ENCODE measurements at places on chromosomes 11 and 22. TPM values are rescaled to one million over a fixed set of nuclear protein-coding genes. Genes with fewer than 3 reads are reported as not detected.
A peak's percentile ranks its signal among the peaks of the same experiment; 100 is the strongest.

Gene TRIM49
- polyA plus RNA-seq: not detected

Gene SLC37A2
- 91.1 TPM for polyA plus RNA-seq

Gene SLC1A2
- polyA plus RNA-seq: 0.49 TPM

Gene C11orf97
- not detected for polyA plus RNA-seq

Gene HEPHL1
- 0.54 TPM for polyA plus RNA-seq

Gene UCP3
- 2.3 TPM for polyA plus RNA-seq

Gene OVOL1
- polyA plus RNA-seq: 32.6 TPM

Gene LDHAL6A
- 0.33 TPM for polyA plus RNA-seq

- H3K27me3 ChIP-seq: no peaks in the 10 kb centered on the region
- no peak overlapping the region for H3K4me3 ChIP-seq
- DNase-seq: no peak
Observed at GRCh38 chr11:58711832-58712231, 19.9 kb downstream of the GLYAT start.

DNA sequence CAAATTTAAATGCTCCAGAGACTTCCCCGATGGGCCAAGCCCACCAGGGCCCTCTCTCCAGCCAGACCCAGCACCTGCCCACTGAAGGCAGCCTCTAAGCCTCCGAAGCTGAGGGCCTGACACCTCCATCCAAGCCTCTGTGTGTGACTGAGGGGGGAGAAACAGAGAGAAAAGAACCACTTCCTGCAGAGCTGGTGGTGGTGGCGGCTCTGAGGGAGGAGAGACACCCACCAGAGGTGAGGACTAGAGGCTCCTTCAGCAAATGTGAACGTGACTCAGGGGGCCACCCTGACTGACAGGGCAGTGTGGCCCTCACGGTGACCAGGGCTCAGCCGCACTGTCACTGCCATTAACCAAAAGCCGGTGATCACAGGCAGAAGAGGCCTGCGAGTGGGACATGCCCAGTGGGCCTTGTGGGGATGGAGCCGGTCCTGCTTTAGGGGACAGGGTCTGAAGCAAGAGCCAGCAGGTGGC is 31.0 kb upstream of the CD5 start:
- peak overlapping the region; percentile 0 for H3K27ac ChIP-seq
- no peaks in the 10 kb centered on the region for H3K27me3 ChIP-seq
- DNase-seq: no peak
- peaks cover 16% of the 10 kb centered on the region for H3K4me1 ChIP-seq
- H3K36me3 ChIP-seq: no peaks in the 10 kb centered on the region
- no peak overlapping the region for H3K4me3 ChIP-seq

GRCh38 chr11:1859004-1859403 is 6.1 kb downstream of the LSP1 start:
- H3K4me3 ChIP-seq: no peak overlapping the region
- H3K27ac ChIP-seq: no peak overlapping the region
- H3K36me3 ChIP-seq: no peaks in the 10 kb centered on the region
- H3K4me1 ChIP-seq: peaks cover 6% of the 10 kb centered on the region

DNA sequence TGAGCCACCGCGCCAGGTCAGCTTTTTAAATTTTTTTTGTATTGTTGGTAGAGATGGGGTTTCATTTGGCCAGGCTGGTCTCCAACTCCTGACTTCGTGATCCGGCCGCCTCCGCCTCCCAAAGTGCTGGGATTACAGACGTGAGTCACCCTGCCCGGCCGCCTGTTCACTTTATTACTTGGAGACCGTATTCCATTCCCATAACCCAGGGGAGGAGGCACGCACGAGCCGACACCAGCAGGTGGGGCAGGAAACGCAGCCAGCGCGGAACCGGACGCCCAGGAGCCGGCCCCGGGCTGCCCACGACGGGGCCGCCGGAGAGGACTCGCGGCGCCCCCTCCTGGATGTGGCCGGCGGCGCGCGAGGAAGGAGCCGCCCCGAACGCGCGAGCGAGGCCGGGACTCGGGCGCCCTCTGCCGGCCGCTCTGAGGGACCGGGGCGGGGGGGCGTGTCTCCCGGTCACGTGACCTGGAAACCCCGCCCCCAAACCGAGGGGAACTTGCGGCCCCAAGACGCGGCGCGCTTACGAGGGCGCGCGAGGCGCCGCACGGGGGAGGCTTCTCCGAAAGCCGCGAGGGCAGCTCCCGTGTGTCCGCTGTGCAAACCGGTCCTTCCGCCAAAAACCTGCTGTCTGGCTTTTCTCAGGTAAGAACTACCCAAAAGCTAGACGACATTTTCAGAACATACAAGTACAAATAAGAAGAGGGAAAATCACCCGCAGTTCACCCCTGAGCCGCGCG is 11.6 kb upstream of the RNH1 start:
- H3K36me3 ChIP-seq: peaks cover under 1% of the 10 kb centered on the region
- peak overlapping the region; percentile 27 for H3K4me3 ChIP-seq
- H3K27ac ChIP-seq: peak overlapping the region; percentile 60
- no peaks in the 10 kb centered on the region for H3K27me3 ChIP-seq
- H3K4me1 ChIP-seq: peaks cover 6% of the 10 kb centered on the region

DNA sequence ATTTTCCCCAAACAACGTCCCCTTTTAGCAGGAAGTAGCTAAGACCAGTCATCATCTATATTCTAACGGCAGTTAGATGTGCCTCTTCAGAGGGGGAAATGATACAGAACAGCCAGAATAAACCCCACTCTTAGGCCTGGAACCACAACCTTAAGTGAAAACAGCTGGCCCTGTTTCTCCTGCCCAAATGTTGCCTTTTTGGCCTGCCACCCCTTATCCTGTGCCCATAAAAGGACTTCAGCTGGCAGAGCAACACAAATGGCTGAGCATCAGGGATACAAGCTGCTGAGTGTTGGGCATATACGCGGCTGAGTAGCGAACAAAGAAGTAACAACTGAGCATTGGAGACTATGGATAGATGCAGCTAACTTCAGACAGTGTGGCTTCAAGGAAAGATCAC is 1491.4 kb downstream of the LRRC4C start:
- no peak overlapping the region for H3K27ac ChIP-seq
- H3K27me3 ChIP-seq: no peaks in the 10 kb centered on the region
- H3K4me1 ChIP-seq: no peaks in the 10 kb centered on the region
- no peaks in the 10 kb centered on the region for H3K36me3 ChIP-seq

DNA sequence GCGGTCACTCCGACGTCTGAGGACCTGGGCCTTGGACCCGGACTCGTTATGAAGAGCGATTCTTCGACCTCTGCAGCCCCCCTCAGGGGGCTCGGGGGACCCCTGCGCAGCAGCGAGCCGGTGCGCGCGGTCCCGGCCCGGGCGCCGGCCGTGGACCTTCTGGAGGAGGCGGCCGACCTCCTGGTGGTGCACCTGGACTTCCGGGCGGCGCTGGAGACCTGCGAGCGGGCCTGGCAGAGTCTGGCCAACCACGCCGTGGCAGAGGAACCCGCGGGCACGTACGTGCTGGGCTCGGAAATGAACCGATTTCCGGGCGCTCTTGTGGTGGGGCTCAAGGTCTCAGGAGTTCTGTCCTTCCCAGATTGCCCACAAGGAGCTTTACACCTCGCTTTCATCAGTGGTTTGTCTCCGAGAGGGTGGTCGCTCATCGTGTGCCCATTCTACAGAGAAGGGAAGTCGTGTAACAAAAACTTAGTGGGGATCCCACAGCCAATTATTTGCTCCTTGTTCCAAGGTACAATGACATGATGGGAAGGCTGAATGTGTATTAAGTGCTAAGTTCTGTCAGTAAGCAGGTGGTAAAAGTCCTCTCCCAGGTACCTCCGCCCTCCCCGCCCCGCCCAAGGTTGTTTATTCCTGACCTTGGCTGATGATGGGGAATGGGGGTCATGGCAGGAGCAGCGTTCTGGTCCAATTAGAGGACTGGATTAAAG is 695 bp downstream of the PEX26 start:
- peaks cover 31% of the 10 kb centered on the region for H3K36me3 ChIP-seq
- peak overlapping the region; percentile 65 for H3K4me3 ChIP-seq
- peak; percentile 32 for DNase-seq
- peak overlapping the region; percentile 57 for H3K27ac ChIP-seq
- peaks cover 15% of the 10 kb centered on the region for H3K4me1 ChIP-seq

- no peak overlapping the region for H3K27ac ChIP-seq
- no peaks in the 10 kb centered on the region for H3K36me3 ChIP-seq
- DNase-seq: no peak
- no peak overlapping the region for H3K4me3 ChIP-seq
- no peaks in the 10 kb centered on the region for H3K4me1 ChIP-seq
Observed at GRCh38 chr11:37264783-37265182, 666.7 kb upstream of the RAG2 start.

DNA sequence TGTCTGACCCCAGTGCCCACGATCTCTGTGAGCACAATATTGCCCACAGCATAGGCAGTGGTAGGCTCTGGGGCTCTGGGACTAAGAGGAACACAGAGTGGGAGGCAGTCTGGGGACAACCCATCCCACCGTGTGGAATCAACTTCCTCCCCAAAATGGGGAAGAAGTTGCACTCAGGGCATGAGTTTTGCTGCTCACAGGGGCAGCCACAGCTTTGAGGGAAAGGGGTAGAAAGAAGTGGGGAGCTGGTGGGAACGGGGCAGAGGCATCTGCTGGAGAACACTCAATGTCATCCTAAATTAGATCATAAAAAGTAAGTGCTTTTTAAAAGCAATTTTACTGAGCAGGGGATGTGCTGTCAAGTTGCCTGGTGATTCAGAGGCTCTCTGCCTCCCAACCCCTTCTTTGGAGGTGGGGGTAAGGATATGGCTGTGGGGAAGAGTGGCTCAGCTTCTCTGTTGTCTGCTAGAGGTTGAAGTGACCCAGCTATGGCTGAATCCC is 233.8 kb upstream of the NCAM1 start:
- H3K27ac ChIP-seq: no peak overlapping the region
- H3K27me3 ChIP-seq: peaks cover 4% of the 10 kb centered on the region
- no peak for DNase-seq
- no peaks in the 10 kb centered on the region for H3K36me3 ChIP-seq

DNA sequence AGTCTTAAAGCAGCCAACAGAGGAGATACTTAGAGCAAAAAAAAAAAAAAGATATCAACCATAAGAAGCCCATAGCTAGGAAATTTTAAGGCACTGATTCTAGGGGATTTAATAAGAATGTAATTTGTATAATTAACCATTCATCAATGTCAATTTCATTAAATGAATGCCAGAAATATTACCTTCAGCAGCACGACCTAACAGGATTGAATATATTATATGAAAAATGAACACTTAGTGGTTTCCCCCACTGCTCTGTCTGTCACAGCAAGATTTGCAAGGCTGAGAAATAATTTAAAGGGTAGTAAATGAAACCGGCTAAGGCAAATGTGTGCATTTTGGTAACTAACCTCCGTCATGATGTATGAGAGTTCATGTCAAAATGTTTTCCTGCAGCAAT is 319.9 kb downstream of the KIRREL3 start:
- H3K36me3 ChIP-seq: no peaks in the 10 kb centered on the region
- H3K4me3 ChIP-seq: no peak overlapping the region
- H3K4me1 ChIP-seq: no peaks in the 10 kb centered on the region
- DNase-seq: no peak
- H3K27me3 ChIP-seq: no peaks in the 10 kb centered on the region
- no peak overlapping the region for H3K27ac ChIP-seq

DNA sequence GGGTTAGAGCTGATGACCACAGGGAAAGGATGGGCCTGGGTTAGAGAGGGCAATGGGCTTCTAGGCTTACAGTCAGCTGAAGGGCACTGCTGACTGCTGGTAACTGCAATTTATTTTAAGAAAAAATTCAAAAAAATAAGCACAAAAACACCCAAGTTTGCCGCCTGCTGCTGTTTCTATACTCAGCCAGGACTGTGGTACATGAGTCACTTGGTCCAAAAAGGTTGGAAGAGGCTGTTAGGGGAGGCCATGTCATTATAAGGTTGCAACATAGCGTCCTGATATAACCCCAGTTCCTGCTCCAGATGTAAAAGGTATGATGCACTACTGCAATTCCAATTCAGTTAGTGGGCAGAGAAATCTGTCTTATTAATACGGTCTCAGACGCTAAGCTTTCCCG is 98.9 kb downstream of the ETS1 start:
- H3K36me3 ChIP-seq: peaks cover 50% of the 10 kb centered on the region
- no peaks in the 10 kb centered on the region for H3K27me3 ChIP-seq
- no peaks in the 10 kb centered on the region for H3K4me1 ChIP-seq
- DNase-seq: no peak

GRCh38 chr22:17217179-17217578 is 2.1 kb downstream of the ADA2 start:
- H3K27ac ChIP-seq: no peak overlapping the region
- no peak for DNase-seq
- H3K27me3 ChIP-seq: no peaks in the 10 kb centered on the region
- no peak overlapping the region for H3K4me3 ChIP-seq

- H3K27me3 ChIP-seq: no peaks in the 10 kb centered on the region
- H3K4me3 ChIP-seq: no peak overlapping the region
- no peaks in the 10 kb centered on the region for H3K4me1 ChIP-seq
Observed at GRCh38 chr22:46469711-46470110, 67.7 kb downstream of the CELSR1 start.

- H3K4me1 ChIP-seq: peaks cover 18% of the 10 kb centered on the region
- DNase-seq: peak; percentile 64
- H3K36me3 ChIP-seq: no peaks in the 10 kb centered on the region
- H3K27ac ChIP-seq: peak overlapping the region; percentile 49
Observed at GRCh38 chr11:124724979-124725718, 14.6 kb upstream of the NRGN start.

DNA sequence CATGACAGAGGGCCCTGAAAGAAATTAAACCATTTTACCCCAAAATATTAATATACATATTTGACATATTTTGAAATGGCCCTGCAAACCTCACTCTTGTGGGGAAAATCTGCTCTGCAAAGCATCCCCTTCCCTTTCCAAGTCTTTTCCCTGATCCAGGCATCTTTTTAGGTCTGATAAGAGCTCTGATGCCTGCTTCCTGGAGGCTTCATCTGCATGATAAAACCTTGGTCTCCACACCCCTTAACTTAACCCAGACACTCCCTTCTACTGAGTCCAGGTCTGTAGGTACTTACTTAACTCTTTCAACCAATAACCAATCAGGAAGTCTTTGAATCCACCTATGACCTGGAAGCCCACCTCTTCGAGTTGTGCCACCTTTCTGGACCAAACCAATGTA is 1.8 kb upstream of the LGALS12 start:
- H3K36me3 ChIP-seq: no peaks in the 10 kb centered on the region
- DNase-seq: no peak
- H3K27ac ChIP-seq: no peak overlapping the region
- no peaks in the 10 kb centered on the region for H3K4me1 ChIP-seq
- H3K4me3 ChIP-seq: no peak overlapping the region

GRCh38 chr22:25028841-25029141 is 76.3 kb downstream of the KIAA1671 start:
- peaks cover 20% of the 10 kb centered on the region for H3K36me3 ChIP-seq
- no peak overlapping the region for H3K4me3 ChIP-seq
- no peak overlapping the region for H3K27ac ChIP-seq

- no peaks in the 10 kb centered on the region for H3K27me3 ChIP-seq
- no peak overlapping the region for H3K27ac ChIP-seq
- DNase-seq: peak; percentile 33
- no peaks in the 10 kb centered on the region for H3K36me3 ChIP-seq
- peaks cover 55% of the 10 kb centered on the region for H3K4me1 ChIP-seq
Observed at GRCh38 chr11:67561971-67562619, 21.5 kb upstream of the GSTP1 start.

Measured in large intestine (tissue), 12 donors.